ENCODE measurements at places on chromosomes 7 and 10.

GRCh38 chr7:64099656-64100531, 54.7 kb downstream of the ZNF727 start:
- DNase-seq = no peak

DNA sequence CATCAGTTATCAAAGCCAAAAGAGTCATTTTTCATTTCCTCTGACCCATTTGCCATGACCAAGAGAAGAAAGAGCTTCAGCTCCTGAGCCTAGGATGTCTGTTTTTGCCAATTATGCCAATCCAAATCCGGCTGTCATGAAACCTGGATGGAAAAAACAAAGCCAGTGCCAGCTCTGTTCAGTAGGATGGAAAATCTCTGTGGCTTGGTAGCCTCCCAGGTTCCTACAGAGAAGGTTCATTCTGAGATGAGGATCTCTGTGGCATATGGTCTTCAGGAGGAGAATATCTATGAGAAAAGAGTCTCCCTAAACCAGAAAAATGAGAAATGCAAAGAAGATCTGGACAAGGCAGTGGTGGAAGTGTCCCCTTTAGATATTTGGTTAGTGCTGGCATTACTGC, 475.4 kb downstream of the CNTNAP2 start:
- DNase-seq = no peak

DNA sequence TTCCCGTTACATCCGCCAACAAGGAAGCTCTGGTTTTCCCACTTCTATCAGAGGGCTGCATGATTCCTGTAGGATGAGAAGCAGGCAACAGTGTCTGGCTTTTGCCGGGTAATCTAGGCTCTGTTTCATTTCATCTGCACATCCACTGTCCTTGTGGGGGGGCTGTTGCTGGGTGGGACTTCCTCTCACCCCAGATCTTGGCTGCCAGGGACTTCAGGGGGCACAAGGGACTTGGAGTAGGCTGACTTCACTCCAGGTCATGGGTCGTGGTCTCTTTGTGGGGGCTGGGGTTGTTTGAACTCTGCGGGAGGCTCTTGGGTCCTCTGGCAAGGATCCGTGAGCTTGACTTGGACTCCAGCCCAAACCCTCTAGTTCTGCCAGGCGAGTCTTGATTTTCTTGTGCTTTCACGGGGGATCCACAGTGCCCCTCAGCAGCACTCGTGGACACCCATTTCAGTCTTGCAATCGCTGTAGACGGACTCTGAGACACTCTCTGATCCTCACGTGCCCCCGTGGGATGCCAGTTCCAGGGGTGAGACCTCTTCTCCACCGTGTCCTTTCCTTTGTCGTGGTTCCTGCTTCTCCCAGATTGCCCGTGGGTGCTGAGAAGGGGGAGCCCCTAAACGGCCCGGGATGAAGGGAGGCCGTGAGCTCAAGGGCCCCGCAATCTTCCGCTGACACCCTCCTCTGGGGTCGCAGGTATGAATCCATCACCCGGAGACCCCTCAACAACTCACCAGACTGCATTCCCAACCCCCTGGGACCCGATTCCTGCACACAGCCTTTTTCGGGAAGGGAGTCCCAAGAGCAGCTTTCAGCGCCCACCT, 21.4 kb upstream of the ZNF273 start:
- DNase-seq = no peak

- peak; percentile 7 for DNase-seq
These were observed 44.8 kb downstream of the PDGFA start for GRCh38 chr7:474605-475424.

GRCh38 chr7:38315410-38315809, 42.0 kb upstream of the TARP start:
- no peak for DNase-seq

- no peak for DNase-seq
These were observed 55.9 kb downstream of the FAM241B start for GRCh38 chr10:69685802-69686585.

- DNase-seq = no peak
These were observed 484.6 kb downstream of the RPS24 start for GRCh38 chr10:78518224-78518623.

DNA sequence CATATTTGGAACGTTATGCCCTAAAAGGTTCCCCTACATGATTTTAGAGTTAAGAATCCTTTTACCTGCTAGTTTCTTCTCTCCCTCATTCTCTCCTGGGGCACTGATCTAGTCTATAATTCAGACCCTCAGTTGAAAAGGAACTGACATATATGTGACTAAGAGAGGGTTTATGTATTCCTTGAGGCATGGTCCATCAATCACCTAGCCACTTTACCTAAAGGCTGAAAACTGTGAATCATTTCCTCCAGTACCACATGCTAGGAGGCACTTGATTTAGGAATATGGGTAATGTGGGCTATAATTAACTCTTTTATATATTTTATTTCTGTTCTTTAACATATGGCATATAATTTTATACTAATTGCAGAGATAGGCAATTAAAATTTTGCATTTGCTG, 303.5 kb downstream of the BBS9 start:
- no peak for DNase-seq

DNA sequence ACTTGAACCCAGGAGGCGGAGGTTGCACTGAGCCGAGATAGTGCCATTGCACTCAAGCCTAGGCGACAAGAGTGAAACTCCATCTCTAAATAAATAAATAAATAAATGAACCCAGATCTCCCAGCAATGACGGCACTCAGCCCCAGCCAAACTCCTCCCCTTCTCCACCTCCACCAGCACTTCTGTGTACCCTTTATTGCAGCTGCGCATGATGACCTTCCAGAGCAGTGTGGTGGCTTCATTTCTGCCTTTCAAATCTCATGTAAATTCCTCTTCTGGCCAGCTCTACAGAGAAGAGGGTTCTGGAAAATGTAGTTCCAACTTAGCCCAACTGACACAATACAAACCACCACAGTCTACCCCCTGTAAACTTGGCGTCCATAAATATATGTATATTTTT, 108.5 kb downstream of the SLC37A3 start:
- no peak for DNase-seq

GRCh38 chr10:121511943-121512342, 86.3 kb downstream of the FGFR2 start:
- no peak for DNase-seq

DNA sequence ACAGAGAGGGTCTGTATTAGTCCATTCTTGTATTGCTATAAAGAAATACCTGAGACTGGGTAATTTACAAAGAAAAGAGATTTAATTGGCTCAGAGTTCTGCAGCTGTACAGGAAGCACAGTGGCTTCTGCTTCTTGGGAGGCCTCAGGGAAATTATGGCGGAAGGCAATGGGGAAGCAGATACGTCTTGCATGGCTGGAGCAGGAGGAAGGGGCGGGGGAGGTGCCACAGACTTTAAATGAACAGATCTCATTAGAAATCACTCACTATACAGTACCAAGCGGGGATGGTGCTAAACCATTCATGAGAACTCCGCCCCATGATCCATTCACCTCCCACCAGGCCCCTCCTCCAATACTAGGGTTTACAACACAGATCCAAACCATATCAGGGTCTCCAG, 3.7 kb upstream of the CALU start:
- no peak for DNase-seq

DNA sequence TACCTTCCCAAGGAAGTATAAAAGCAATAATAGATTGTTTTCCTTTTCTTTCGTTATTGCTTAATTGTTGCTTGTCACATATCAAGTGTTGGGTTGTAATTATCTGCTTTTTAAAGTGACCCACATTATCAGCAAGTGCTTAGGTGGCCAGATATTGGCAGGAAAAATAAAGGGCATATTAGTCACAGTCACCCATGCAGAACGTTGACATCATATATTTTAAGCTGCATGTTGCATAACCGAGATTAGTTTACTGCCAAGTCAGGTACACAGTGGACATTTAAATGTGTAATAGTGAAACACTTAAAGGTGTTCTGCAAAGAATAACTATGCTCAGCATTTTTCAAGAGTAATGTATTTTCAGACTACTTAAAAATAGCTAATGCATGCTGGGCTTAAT, 11.4 kb downstream of the NEBL start:
- no peak for DNase-seq

DNA sequence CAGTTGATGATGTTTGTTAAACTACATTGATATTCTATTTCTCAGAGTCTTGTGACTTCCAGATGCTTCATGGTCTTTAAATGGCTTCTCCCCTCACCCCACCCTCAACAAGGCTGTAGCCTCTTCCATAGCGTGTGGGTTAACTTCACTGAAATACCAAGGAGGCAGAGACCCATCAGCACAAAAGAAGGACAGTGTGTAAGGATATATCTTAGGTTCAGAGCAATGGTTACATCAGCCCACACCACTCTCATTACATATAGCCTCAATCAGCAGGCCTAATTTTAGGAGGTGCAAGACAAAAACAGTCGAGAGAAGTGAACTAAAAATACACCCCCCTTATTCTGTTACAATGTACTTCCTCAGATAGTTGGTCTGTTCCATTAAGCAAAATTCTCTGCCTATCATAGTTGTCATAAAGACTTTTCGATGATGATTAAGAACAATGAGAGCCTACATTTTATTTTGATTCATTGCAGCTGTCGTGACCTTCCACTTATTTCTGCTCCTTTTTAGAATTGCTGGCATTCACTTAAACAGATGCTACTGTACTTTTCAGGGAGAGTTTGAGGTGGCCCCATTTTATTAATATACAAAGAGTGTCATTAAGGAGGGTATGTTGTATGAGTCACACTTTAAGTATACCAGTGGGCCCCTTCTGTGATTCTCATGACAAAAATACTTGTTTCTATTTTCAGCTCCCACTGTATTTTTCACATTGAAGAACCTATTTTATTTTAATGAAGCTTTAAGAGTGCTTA, 52.1 kb downstream of the WIPF3 start:
- DNase-seq = no peak

- no peak for DNase-seq
These were observed 51.7 kb upstream of the LEP start for GRCh38 chr7:128189231-128189930.

DNA sequence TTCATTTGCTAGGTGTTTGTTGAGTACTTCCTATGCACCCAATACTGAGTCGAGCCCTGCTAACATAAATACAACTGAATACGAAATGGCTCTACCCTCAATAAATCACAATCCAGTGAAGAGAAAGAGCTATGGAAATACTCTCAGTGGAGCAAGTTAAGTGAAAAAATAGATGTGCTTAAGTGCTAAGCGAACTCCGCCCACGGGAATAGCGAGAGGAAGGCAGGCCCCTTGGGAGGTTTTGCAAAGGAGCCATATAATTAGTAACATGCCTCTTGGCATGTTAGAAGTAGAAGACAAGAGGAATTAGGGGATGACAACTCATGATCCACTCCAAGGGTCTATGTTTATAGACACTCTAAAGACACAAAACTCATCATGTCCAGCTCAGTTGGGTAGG, 42.8 kb upstream of the TSPAN33 start:
- DNase-seq = no peak

DNA sequence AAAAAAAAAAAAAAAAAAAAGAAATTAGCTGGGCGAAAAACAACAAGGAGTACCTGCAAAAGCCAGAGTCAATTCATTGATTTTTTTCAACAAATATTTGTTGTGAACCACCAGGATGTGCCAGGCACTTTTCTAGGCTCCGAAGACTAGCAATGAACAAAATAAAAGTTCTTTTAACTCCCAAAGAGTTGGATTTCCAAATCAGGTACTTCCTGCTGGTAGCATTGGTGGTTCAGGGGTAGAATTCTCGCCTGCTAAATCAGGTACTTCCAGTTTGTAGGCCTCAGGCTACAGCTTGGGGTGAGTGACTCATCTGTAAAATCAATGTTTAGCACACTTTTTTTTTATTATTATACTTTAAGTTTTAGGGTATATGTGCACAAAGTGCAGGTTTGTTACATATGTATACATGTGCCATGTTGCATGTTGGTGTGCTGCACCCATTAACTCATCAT, 10.9 kb downstream of the PPA1 start:
- no peak for DNase-seq

DNA sequence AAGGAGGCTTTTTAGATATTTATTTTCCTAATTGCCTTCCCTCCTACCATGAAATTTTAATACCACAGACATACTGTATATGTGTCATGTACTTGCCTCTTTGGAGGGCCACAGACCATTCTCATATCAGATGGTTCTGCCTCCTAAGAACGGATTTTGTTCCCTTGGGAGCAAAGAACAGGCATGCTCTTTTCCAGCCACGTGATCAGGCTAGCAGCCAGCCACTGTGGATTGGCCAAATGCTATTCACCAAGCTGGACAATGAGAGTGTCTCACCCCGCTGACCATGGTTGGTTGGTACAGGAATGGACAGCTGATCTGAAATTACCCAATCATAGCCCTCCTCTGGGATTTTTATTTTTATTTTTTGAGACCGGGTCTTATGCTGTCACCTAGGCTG, 21.5 kb upstream of the CRHR2 start:
- no peak for DNase-seq

DNA sequence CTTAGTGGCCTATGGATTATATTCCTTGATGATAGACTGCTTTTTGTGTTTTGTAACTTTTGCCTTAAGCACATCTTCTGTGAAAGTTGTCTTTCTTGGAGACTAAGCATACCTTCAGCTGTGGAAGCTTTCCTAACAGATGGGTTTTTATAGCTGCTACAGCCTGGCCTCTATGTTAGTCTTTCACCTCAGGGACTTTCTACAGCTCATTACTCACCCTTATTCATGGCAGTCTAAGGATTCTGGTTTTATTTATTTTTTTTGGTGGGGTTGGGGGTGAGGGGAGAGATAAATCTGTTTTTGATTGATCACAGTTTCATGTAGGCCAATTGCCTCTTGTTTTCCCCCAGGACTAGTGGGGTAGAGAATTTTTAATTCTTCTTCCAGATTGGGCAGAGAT, 219.9 kb downstream of the DKK1 start:
- no peak for DNase-seq

DNA sequence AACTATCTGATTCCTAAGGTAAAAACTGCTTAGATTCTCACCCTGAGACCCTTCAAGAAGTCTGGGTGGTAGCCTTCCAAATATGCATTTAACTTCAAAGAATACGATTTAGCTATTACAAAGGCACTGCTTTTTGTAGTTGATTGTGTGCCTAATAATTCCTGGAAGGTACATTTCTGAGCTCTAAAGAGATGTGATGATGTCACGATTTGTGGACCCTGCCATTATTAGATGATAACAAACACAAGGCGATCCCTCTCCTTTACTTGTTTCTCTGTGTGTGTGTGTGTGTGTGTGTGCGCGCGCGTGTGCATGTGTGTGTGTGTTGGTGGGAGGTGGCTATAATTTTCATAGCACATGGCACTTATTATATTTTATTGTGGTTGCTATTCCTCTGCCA, 70.9 kb downstream of the TFPI2 start:
- no peak for DNase-seq
